ENCODE measurements at places on chromosomes 6 and 20. TPM values are rescaled to one million over a fixed set of nuclear protein-coding genes. Genes with fewer than 3 reads are reported as not detected.

DNA sequence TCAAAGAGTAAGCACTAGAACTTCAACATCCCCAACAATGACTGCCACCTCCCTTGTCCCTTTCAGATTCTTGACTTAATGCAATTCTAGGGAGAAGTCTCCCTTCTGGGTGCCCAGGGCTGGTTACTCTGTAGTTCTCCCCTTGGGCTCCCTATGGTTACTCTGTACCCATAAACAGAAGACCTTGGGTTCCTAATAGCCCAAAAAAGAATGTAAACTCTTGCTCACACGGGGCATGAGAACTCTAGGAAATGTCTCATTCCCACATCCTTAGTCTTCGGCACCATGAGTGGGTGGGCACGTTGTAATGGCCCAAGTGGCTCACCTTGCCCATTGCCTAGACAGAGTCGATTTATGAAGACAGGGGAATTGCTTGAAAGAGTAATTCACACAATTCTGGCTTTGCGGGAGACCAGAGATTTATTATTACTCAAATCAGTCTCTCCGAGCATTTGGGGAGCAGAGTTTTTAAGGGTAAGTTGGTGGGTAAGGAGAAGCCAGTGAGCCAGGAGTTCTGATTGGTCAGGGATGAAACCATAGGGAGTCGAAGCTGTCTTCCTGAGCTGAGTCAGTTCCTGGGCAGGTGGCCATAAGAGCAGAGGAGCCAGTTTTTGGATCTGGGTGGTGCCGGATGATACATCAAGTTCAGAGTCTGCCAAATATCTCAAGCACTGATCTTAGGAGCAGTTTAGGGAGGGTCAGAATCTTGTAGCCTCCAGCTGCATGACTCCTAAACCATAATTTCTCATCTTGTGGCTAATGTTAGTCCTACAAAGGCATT lies 61.2 kb upstream of the SIRPG start:
- H3K27ac ChIP-seq: no peak overlapping the region
- no peaks in the 10 kb centered on the region for H3K4me1 ChIP-seq

- H3K36me3 ChIP-seq: no peaks in the 10 kb centered on the region
- H3K27me3 ChIP-seq: no peaks in the 10 kb centered on the region
- DNase-seq: no peak
- H3K27ac ChIP-seq: no peak overlapping the region
- H3K4me3 ChIP-seq: no peak overlapping the region
- no peaks in the 10 kb centered on the region for H3K4me1 ChIP-seq
Observed at GRCh38 chr6:143963158-143963919, 44.7 kb downstream of the PLAGL1 start.

GRCh38 chr6:141195251-141195832 lies 937.4 kb upstream of the GJE1 start:
- H3K27ac ChIP-seq: no peak overlapping the region
- H3K27me3 ChIP-seq: no peaks in the 10 kb centered on the region
- no peaks in the 10 kb centered on the region for H3K4me1 ChIP-seq
- H3K36me3 ChIP-seq: no peaks in the 10 kb centered on the region
- DNase-seq: no peak

The GCNT2 gene
- 9.9 TPM for total RNA-seq

Measured in colonic mucosa (tissue), 4 donors.